ENCODE measurements at places on chromosomes 6 and 20.

- no peak for DNase-seq
Measured at GRCh38 chr6:16903470-16903869, 142.2 kb upstream of the ATXN1 start.

DNA sequence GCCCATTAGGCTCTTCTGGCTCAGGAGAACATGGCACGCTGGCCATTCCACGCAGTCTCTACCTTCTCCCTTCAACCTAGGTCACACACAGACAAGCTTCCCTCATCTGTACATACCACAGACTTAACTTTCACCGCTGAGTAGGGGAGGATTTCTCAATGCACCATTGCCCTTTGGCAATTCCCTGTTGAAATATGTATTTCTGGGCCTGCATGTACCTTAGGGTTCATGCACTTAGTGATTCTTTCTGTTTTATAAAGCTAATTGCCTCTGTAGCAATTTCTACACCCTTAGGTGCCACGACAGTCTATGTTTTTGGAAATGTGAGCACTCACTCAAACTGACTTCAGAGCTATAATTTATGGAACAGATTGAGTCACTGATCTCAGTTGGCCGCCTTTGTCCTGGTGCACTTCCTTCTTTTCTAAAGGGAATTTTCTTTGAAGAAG is 253.8 kb upstream of the PRDM1 start:
- no peak for DNase-seq

GRCh38 chr6:164114651-164115050 is 700.1 kb downstream of the QKI start:
- DNase-seq = no peak

GRCh38 chr6:161546632-161547031 is 272.8 kb upstream of the AGPAT4 start:
- DNase-seq = no peak

DNA sequence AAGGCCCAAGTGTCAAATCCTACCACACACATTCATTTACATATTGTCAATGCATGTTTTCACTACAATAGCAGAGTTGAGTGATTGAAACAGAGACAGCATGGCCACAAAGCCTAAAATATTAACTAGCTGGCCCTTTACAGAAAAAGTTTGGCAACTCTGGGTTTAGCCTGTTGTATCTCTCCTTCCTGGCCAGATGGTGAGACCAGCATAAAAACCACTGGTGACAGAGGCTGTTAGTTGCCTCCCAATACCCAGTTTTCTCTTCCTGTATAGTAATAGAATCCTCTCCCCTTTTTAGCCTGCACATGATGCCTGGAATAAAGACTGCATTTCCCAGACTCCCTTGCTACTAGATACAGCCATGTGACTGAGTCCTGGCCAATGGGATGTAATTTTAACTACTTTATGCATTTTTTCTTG is 100.0 kb upstream of the TAB2 start:
- DNase-seq = no peak

GRCh38 chr6:89944826-89945407 is 50.6 kb downstream of the GJA10 start:
- no peak for DNase-seq
